GM12878 (cell line): ENCODE measurements at places on chromosomes 6 and 20.

DNA sequence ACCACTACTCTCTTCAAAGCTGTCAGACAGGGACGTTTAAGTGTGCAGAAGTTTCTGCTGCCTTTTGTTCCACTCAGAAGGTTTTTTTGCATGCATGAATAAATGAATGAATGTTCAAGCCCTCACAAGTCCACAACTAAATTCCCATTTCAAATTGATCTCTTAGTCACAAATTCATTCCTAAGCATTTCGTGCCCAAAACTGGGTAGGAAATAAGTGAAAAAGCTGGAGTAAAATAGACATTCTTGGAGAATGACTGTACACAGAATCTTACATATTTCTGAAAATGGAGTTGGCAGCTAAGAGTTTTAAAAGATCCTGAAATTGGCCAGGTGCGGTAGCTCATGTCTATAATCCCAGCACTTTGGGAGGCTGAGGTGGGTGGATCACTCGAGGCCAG is 117.6 kb downstream of the PERP start:
- no peak for DNase-seq

DNA sequence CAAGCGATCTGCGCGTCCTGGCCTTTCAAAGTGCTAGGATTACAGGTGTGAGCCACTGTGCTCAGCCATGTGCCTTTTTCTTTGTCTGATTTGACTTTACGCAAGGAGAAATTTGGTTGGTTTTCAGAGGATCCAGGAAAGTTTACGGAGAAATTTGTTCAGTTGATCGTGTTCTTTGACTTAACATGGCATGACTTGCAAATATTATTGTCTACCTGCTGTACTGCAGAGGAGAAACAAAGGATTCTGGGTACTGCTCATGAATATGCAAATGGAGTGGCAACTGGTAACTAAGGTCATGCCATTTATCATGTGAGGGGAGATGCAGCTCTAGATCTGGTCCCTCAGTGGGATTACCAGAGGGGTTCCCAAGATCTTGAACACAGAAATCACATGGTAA is 68.8 kb upstream of the CHD6 start:
- no peak for DNase-seq

DNA sequence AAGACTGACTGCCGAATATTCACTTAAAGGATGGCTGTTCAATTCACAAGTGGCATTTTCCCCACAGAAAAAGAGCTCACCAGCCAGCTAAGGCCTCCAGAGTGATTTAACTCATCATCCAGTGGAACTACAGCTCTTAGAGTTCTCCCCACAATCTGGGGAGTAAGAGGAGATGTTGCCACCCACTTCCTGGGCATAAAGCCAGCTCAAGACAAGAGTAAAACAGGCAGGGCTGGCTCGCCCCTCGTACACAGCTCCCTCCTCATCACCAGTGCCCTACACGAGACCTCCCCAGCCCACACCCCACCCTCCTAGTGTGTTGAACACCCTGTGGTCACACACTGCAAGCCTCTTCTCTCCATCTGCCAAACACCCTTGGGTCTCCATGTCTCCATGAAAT is 47.2 kb upstream of the IPCEF1 start:
- no peak for DNase-seq

DNA sequence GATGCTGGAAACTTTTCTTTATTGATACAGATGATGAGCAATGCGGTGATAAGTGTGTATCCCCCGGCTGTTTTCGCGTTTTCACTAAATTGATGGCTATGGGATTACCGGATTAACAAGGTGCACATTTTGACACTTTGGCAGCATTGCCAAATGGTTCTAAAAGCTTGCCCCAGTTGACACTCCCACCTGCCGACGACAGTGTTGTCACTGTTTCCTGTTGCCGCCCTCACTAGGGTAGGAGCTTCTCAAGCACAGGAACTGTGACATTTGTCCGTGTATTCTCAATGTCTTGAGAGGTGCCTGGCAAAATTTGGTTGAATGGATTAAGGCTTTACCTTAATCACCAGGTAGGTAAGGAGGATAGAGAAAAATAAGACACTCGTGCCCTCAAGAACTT is 9.8 kb upstream of the MAPK13 start:
- DNase-seq = no peak

- DNase-seq = no peak
These were observed 245.3 kb downstream of the OGFRL1 start for GRCh38 chr6:71533939-71534379.

DNA sequence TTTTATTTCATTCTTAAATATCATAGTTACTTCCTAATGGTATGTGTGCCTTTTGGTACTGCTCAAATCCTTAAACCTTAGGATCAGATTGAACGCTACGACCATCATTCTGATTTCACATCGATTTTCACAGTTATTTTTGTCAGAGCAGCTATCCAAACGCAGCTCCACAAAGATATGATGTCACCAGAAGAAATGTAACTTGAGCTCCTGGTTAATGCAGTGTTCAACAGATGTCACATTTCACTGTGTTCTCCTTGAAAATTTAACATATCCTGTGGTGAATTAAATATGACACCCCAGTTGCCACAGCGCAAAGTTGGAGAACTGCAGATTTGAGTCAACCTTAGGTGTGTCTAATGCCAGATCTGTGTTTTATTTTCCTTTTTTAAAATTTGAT is 81.4 kb downstream of the CTNNBL1 start:
- no peak for DNase-seq

- DNase-seq = no peak
These were observed 1.5 kb downstream of the SALL4 start for GRCh38 chr20:51800872-51801121.

- no peak for DNase-seq
These were observed 17.9 kb downstream of the NCR2 start for GRCh38 chr6:41353333-41353732.

DNA sequence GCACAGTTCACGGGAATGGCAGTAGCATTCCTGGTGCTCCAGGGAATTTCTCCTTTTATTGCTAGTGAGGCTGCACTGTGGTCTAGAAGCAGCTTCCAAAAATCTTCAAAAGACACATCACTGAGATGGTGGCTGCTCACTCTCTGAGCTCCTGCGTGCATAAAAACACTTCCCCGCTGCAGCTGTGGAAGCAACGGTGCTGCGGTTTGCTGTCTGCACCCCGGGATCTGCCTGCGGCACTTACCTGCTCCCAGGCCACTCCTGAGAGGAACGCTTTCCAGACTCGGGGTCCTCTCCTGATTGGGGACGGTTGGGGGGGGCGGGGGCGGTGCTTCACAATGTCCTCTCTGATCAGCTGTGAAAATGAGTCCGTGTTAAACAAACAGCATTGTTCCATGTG is 77.9 kb downstream of the TMEM242 start:
- no peak for DNase-seq

DNA sequence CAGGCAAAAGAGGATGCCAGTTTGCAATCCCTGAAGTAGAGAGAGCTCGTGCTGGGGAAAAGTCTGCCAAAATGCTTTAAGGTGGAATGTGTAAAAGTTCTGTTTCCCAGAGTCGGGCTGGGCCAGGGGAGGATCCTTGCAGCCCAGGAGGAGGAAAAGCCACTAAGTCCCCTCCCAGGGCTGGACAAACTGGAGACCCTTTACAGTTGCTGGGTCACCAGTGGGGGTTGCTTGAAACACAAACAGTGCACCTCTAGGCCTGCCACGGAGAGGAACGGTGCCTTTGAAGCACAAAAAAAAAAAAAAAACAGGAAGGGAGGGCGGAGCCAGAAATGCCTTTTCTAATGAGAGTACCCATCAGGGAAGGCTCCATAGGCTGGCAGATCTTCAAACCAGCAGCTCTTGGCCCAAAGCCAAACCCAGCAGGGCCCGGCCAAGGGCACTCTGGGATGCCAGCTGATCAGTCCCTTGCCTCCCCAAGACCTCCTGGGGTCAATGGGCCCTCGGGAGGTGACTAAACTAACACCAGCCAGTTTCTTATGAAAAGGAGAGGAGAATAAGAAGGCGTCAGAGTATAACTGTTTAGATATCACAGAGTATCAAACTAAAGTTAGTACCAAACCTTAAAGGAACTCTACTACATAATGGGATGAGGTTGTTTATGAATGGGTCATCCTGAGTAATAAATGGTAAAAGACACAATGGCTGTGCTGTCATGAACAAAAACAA is 23.7 kb downstream of the HLA-A start:
- DNase-seq = peak; percentile 62

GRCh38 chr6:41850861-41851260 is 44.3 kb downstream of the USP49 start:
- DNase-seq = no peak

- no peak for DNase-seq
These were observed 19.5 kb downstream of the SYTL3 start for GRCh38 chr6:158669145-158670035.

- no peak for DNase-seq
These were observed 118.2 kb downstream of the TTLL2 start for GRCh38 chr6:167442796-167443680.

DNA sequence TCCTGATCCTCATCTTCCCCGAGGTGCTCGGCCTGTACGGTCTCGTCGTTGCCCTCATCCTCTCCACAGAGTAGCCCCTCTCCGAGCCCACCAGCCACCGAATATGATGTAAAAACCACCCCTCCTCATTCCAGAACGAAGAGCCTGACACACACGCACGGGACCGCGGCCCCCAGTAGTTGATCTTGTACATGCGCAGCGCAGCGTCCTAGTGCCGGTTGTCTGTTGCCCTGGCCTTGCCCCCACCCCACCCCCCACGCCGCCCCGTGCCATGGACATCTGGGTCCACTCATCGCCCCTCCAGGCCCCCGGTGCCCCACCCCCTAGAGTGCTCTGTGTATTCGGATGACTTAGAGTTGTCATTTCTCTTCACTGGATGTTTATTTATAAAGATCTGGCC is 5.2 kb upstream of the PRPH2 start:
- DNase-seq = no peak

GRCh38 chr6:124494956-124495664 is 467.1 kb upstream of the RNF217 start:
- DNase-seq = no peak

- no peak for DNase-seq
These were observed 453.4 kb upstream of the SPTLC3 start for GRCh38 chr20:12555369-12555768.

- no peak for DNase-seq
These were observed 104.9 kb upstream of the SYNDIG1 start for GRCh38 chr20:24364482-24364881.

DNA sequence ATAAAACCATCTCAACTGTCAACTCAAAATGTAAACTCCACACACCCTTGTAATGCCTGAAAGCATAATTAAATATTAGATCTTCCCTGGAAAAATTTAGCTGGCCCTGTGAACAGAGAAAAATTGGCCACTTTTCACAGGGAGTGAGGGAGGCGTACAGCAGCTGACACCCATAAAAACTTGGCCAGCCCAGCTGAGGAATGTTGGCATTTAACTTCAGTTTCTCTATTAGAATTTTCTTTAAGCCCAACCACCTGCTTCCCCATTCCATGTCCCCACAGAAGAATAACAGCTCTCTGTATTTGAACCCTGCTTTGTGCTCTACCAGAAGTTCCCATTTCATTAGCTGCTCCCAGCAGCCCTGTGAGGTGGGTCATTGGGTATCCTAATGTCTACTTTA is 41.0 kb downstream of the PKHD1 start:
- no peak for DNase-seq

DNA sequence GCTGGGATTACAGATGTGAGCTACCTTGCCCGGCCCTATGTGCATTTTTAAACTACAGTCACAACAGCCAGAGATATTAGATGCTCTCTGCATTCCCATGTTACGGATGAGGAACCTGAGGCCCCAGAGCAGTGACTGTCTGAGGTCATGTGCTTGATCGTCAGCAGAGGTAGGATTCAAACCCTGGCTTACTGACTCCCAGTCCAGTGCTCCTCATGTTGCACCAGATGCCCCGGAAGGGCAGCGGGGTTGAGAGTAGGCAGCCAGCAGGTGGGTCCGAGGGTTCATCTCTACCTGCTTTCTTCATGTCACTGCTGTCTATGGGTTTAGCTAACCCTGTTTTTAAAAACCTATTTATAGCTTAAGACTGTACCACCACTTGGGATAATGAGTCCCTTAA is 9.3 kb upstream of the ZNF335 start:
- no peak for DNase-seq

DNA sequence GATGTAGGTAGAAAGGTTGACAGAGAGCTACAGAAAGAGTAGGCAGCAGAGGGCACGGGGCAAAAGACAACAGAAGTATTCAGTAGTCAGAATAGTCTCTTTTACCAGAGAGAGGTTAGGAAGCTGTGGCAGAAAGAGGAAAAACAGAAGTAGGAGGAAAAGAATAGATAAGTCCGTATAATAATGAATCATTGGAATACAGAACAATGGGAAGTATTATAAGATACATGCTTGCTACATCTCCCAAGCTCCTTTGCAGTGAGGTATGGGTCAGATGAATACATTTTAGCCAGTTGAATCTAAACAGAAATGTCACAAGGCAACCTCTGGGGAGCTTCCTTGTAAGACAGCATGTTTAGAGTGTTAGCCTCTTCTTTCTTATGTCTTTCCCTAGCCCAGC is 570.5 kb upstream of the CITED2 start:
- no peak for DNase-seq

- no peak for DNase-seq
These were observed 569 bp downstream of the TCEA2 start for GRCh38 chr20:64063389-64064144.

- DNase-seq = no peak
These were observed 780 bp downstream of the ARMC12 start for GRCh38 chr6:35737413-35738211.

DNA sequence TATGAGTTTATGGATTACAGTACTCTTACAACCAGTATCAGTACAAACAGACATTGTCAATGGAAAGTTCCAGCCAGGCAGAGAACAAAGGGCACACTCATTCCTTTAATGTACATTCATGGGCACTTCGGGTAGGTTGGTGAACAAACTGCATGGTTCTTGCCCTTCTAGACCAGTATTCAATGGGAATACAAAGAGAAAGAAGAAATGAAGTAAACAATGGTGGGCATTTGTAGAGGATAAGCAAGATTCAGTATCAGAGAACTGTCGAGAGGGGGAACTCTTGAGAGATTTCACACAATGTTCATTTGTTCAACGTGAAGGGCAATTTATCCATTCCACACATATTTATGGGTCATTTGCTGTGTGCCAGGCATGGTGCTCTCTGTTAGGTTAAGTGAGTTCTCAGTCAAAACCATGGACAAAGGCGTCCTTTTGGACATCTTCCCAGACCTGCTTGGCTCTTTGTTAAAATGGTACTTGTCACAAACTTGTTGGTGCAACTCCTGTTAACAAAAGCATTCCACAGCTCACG is 714.8 kb downstream of the DHX35 start:
- no peak for DNase-seq

DNA sequence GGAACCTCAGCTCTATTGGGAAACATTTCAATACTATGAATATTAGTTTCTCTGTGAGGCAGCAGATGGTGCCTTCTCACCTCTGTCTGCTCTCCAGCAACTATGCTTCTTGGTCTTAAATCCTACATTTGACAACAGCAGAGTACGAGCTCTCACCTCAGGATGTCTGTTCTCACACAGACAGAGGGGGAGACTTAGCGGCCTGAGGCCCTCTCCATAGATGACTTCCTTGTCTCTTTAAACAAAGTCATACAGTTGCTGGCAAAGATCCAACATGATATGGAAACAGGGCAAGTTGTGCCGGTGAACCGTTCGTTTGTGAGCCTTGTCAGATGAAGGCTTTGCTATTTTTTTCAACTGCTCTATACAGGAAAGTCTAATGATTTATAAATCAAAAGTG is 43.7 kb upstream of the GABRR1 start:
- no peak for DNase-seq
